GM20000 (cell line): ENCODE measurements at places on chromosomes 7 and 10.

- peak; percentile 70 for DNase-seq
These were observed 644 bp downstream of the SORBS1 start for GRCh38 chr10:95560278-95561176.

GRCh38 chr7:44150466-44150832 is 9.3 kb upstream of the MYL7 start:
- DNase-seq: peak; percentile 58

GRCh38 chr10:78602201-78602932 is 466.4 kb upstream of the ZMIZ1 start:
- no peak for DNase-seq

DNA sequence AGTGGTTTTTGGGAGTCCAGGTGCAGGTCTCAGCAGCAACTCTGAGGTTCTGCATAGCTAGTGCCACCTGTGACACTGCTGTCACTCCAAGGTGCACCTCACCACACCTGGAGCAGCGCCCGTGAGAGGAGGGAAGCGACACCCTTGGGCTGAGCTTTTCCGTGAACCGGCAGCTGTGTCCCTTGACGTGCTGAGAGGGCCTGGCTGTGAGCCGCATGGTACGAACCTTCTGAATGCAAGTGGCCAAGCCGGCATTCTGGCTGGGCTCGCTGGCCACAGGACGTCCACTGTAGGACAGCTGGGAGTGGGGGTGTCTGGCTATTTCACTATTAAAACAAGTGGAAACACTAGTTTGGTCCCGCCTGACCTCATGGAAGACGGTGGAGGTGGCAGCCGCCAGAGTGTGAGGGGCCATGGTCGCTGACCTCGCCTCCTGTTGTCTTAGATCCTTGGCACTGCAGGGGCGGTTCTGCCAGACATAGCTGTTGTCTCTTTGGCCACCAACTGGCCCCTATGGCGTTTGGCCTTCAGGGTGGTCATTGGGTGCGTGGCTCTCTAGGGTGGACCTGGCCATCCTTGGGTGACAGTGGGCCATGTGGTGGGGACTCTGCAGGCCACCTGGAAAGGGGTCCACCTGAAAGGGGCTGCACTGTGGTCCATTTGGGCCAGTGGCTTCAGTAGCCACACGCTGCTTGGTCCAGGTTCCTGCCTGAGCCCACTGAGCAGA is 12.9 kb downstream of the INPP5A start:
- no peak for DNase-seq

- DNase-seq: no peak
These were observed 332.7 kb downstream of the ADARB2 start for GRCh38 chr10:1404323-1405260.

- DNase-seq: no peak
These were observed 65.5 kb downstream of the BPGM start for GRCh38 chr7:134712196-134712595.

GRCh38 chr7:92644406-92645113 is 54.4 kb upstream of the FAM133B start:
- no peak for DNase-seq

DNA sequence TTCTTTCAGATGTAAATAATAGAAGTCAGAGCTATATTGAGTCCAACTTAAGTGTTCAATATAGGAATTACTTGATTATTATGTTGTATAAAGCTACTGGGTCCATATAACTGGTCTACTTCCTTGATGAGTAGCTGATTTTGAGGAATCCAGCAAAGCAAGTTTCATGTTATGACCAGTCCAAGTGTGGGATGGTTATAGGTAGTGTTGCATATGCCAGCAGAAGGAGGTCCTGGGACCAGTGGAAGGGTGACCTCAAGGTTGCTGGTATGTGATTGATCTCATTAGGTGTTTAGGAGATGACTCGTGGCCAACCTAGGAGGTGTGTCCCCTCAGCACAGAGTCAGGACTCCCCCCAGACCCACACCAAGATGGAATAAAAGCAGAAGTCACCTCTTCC is 551.5 kb downstream of the KCNMA1 start:
- DNase-seq: no peak

DNA sequence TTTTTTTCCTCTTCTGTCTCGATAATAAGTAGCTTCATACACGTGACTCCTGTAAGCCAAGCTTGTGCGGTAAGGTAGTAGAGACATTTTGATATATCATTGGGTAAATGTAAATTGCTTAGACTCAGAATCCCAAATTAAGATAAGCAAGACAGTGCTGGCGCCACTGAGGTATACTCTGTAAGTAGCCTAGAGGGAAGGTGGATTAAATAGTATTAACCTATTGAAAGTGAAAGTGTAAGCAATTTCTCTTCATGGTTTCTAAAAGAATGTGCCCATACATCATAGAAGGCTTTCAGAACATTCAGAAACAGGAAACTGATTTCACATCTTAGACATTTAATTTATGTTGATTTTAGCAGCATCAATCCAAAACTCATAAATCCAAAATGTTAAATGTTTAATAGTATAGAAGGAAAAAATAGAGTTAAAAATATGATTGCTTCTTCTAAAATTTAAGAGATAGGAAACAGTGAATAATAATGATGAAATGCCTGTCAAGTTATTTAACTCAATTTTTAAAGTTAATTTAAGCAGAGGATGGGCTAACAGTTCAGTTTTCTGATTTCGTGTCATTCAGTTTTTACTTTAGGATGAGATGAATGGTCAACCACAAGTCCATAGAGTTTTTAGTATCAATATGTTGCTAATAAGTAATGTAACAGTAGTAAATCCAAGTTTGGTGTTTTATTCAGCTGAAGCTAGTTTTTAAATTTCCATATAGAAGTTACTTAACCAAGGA is 36.8 kb downstream of the LRRC72 start:
- peak; percentile 28 for DNase-seq

DNA sequence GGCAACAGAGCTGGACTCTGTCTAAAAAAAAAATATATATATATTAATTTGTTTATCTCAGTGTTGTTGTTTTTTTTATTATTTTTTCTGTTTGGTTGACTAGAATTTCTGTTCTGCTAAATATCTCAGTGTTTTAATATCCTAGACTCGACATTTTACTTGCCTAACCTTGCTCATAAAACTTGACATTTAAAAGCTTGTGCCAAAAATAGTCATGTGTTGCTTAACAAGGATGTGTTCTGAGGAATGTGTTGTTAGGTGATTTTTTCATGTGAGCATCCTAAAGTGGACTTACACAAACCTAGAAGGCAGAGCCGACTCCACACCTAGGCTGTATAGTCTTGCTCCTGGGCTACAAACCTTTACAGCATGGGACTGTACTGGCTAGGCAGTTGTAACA is 23.1 kb downstream of the NRBF2 start:
- no peak for DNase-seq

DNA sequence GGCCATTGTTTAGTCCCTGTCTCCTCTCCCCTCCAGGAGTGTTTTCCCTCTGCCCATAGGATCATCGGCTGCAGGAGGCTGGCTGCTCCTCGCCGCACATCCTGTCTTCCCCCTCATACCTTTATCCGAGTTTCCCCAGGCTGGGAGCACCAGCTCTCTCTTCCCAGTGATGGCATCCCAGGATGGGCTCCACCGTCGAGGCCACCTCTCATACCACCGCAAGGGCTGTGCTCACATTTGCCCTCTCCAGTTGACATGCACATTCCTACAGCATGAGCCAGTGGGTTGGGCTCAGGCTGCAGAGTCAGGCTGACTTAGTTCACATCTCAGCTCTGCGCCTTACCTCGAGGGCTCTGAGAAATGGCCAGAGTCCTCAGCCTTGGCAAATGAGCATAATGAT is 12.1 kb downstream of the HKDC1 start:
- DNase-seq: no peak

DNA sequence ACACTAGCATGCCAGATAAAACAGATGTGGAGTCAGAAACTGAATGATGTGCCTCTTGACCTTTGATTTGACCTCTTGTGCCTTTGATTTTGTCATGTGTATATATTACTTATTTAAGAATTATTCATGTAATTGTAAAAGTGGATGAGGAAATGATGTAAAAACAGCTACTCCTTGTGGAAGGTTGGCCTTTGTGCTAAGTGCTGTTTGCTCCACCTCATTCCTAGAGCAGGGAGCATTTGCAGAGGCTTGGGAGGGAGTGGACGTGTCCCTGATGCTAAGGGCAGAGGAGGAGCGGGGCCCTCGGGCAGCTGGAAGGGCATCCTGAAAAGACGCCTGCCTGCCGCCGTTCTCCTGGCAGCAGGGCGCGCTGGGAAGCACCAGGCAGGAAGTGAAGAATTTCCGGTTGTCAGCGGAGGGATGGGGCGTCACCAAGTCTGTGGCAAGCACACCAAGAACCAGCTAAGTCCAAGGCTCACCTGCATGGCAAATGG is 197.6 kb upstream of the ZNF32 start:
- DNase-seq: no peak

GRCh38 chr7:128434413-128435326 is 21.0 kb upstream of the HILPDA start:
- DNase-seq: no peak

DNA sequence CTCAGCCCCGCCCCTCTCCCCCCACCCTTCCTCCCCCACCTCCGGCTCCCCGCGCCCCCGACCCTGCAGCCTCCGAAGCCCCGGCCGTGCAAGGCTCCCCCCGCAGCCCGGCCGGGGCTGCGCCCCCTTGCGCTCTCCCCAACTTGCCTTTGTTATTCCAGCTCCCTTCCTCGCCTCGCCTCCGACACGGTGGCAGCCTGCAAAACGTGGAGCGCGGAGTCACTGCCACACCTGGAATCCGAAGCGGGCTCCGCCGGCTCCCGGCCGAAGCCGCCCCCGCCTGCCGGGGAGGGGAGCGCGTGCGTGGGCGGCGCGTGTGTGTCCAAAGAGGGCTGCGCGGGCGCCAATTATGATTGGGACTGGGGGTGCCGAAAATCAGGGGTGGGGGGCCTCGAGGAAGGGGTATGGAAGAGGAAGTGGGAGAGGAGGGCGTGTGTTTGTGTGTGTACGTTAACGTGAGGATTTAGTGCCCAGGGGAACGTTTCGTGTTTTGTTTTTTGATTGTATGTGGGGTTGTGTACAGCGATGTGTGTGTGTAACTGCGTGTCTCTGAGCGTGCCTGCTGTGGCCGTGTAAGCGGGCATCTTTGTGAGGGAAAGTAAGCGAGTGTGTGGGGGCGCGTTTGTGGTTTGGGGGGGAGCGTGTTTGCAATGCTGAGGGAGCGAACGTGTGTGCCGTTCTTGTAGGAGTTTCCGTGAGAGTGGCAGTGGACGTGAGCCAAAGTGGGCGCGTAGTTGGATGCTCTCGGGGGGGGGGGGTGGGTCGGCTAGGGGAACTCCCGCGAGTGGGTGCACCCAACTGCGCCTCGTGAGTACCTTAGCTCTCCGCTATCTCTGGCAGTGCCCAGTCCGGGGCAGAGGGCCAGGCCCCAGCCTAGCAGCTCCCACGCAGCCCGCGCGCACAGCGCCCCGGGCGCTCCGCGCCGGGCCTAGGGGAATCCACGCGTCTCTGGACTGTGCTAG is 1.2 kb upstream of the ZMIZ1 start:
- peak; percentile 91 for DNase-seq

DNA sequence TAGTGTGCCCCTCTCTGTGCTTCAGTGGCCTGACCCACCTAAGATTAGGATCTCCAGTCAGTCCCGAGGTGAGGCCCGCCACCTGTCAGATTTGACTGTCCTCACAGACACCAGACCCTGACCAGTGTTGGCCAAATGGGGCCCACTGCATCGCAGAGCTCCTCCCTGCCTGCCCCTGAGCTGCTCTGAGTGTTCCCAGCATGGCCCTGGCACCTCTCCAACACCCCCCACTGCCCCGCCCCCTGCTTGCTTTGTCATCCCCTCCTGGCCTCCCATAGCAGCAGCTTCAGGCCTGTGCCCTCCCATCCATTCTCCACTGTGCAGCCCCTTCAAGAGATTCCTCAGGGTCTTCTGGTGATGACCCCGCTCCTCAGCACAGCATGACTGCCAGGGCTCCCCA is 67.6 kb downstream of the C10orf120 start:
- no peak for DNase-seq

DNA sequence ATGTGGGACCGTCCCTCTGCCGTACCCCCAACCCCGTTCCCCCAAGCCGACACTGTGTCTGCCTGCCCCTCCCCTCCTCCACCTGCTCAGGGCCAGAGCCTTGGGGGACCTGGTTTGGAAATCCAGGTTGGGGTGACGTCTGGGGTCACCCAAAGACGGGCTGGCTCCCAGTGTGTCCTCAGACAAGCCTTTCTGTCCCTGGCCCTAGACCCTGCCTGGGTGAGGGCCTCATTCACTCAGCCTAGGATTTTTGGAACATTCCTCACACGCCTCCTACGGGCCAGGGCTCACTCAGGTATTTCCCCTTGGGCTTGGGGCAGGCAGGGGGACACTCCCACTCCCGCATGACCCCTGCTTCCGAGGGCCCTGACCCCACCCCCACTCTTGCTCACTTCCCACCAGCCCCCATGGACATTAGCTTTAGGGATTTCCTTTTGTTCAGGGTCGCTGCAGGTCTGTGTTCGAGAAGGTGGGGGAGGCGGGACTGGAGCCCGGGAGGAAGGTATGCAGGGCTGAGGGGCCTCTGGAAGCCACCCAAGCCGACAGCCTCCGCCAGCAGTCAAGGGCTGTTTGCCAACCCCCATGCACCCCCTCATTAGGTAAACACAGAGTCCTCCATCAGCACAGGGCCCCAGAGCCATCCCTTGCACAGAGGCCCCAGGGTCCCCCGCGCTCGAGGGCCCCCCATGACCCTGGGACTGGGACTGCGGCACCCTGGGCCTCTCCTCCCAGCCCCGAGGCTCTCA is 35.1 kb downstream of the PDGFA start:
- no peak for DNase-seq

DNA sequence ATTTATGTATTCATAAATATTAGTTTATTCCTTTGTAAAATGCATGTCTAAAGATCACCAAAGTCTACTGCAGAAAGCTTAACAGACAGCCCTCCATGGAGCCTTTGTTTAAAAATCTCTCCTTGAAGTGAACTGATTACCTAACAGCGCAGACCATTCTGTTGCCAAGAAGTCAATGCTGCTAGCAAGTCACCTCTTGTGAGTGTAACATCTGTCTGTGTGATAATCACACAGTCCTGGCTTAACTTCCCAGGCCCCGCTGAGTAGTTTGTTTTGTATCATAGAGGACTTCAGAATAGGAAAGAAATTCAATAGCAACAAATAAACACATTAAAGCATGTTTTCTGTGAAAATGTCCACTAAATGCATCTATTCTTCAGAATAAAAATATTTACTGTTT is 435.3 kb upstream of the IGFBP3 start:
- no peak for DNase-seq

DNA sequence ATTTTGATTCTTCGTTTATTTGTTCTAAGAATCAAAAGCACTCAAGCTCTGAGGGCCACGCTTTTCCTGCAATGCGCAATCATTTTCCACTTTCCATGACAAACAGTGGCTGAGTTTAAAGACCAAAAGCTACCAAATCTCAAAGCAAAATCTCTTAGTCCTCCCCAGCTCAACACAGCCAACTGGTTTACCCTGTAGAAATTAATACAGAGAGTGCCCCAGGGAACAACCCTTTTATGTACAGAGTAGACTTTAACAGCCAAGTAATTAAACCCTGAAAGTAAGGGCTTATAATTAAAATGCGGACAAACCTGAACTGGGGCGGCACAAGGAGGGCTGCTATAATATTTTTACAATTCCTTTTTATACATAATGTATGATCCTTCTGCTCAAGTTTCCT is 53.2 kb downstream of the FAM53B start:
- no peak for DNase-seq

GRCh38 chr10:27986821-27987220 is 12.1 kb downstream of the ODAD2 start:
- no peak for DNase-seq
